ENCODE measurements at places on chromosomes 1 and 21.

DNA sequence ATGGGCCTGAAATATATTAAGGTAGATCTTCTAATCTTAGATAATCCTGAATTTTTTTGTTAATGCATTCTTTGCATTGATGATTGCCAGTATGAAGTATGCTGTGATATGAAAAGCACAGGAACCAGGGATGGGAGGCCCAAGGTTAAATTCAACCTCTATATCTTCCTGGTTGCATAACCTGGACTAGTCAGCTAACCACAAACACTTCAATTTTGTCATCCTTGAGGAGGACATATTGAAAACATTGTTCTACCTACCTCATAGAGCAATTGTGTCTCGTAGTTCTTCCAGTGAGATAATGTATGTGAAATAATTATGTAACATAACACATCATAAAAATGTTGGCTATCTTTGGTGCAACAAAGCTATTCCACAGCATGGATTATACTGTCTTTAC, 25.6 kb downstream of the PDC start:
- DNase-seq = no peak

- no peak for DNase-seq
Measured at GRCh38 chr1:208213786-208214185, 30.4 kb downstream of the PLXNA2 start.

GRCh38 chr1:155001425-155001674, 1.3 kb upstream of the ZBTB7B start:
- no peak for DNase-seq

GRCh38 chr1:8217011-8217711, 100.8 kb upstream of the SLC45A1 start:
- no peak for DNase-seq

- no peak for DNase-seq
Measured at GRCh38 chr1:223219846-223220610, 77.0 kb upstream of the TLR5 start.

DNA sequence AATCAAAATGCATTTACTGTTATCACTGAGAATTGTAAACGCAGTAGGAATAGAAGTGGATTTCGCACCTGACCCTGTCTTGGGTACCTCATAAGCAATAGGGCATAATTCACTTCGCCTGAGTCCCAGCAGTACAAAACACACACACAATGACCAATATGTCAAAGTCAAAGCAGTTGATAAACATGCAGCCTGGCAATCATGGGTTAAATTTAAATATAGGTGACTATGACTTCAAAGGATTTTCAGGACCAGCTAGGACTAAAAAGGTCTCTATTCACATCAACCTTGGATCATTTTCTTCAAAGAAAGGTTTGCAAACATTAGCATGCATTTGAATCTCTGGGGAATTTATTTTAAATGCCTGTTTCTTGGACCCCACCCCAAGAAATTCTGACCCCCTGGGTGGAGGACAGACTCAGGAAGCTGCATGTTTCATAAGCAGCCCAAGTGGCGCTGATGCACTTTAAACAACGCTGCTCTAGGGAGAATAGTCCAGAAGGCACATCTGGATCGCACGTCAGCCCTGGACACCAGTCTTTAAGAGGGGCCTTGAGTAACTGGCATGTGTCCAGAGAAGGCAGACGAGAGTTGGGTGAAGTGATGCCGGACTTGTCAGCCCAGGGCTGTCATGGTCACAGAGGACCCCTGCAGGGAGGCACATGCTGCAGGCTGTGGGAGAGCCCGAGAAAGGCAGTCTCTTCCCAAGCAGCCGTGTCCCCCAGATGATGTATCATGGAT, 55.7 kb upstream of the EFHD2 start:
- no peak for DNase-seq

DNA sequence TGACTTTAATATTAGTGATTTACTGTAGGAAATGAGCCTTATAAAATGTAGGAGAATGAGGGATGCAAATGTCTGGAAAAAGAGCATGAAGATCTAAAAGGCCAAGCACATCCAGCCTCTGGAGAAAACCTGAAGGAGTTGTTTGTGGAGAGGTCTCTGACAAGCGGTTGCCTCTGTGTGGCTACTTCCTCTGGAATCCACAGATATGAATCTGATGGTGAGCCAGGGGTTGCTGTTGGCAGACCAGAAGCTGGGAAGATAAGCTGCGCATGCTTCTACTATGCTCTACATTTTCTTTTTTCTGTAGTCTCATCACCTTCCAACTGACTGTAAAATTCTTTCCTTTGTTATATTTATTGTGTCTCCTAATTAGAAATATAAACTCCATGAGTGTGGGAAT, 248.6 kb downstream of the OLFM3 start:
- no peak for DNase-seq

- DNase-seq = peak; percentile 24
Measured at GRCh38 chr1:240190881-240191401, 99.3 kb downstream of the FMN2 start.

- no peak for DNase-seq
Measured at GRCh38 chr1:27934818-27935549, at the start of gene SMPDL3B. TSS of gene SMPDL3B (plus strand) at chr1:27935000. CDS start at chr1:27935184, 184 bp downstream.

GRCh38 chr1:11448373-11449099, 30.4 kb upstream of the DISP3 start:
- no peak for DNase-seq
